ENCODE measurements at places on chromosomes 1 and 21.

- no peak for DNase-seq
Measured at GRCh38 chr21:33487996-33488395, 3.5 kb downstream of the DNAJC28 start.

DNA sequence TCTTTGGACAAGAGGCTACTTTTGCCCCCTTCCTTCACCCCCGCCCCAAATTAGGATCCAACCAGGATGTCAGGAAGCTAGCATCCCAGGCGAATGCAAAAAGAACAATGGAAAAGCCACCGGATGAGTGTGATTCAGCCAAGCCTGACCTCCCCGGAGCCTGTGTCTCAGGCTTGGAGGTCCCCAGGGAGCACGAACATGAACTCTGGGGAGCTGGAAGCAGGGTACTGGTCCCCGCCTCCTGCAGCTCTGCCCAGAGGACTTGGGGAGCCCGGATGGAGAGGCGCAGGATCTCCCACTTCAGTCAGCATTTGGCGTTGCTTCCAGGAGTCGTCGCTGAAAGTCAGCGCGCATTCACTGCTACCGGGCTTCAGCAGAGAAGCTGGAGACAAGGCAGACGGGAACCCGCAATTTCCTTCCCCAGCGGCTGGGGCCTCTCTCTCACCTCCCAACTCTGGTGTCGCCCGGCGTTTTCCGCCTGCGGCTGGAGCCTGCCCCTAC is 1.8 kb upstream of the TBX15 start:
- DNase-seq, result no peak

DNA sequence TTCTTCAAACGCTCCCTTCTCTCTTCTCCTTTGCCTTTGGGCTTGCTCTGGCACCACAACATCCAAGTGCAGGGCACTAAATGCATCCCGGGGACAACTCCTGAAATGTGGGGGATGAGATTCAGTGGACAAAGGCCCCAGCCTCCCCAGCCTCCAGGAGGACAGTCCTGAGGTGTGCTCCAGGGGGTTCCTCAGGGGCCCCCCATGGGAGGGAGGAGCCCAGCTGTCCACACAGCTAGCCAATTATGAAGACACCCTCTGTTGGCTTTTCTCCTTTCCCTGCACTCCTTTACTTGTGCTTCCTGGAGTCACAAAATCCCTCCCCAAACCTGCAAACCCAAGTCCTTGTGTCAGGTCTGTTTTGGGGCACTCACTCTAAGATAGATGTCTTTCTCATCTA is 735.4 kb downstream of the PTPRU start:
- DNase-seq, result no peak

DNA sequence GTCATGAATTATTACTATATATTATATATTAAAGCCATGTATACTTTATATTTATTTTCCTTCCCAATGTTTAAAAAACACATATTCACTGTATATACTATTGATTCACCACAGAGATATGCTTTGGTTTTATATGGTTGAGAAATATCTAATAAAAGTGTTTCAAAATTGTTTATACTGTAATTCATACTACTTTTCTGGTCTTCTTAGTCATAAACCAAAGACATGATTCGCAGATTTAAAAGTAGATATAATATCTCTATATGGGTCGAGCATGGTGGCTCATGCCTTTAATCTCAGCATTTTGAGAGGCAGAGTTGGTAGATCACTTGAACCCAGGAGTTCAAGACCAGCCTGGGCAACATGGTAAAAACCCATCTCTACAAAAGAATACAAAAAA is 738.4 kb downstream of the USP25 start:
- no peak for DNase-seq

GRCh38 chr1:1365875-1366698 is 7.7 kb upstream of the MXRA8 start:
- no peak for DNase-seq

DNA sequence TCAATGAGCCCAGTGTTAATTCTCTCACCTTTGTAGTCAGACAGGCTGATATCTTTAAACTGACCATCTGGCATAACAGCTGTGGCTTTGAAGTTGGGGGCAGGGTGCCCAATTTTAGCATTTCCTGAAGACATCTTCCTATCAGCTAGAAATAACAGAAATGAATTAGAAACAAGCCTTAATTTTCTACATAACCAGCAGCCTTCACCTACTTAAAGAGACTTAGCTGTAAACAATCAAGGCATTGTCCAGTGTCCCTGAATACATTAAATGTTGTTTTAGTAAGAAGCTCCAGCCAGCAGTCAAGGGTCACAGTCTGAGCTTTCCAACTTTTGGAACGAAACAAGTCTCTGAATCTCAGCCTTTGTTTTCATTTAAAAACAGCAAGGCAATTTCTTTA is 2.8 kb downstream of the PRDX1 start:
- peak; percentile 36 for DNase-seq

- DNase-seq, result no peak
Measured at GRCh38 chr1:8089535-8090228, 63.6 kb upstream of the ERRFI1 start.

GRCh38 chr1:110212169-110213142 is 2.3 kb downstream of the KCNC4 start:
- no peak for DNase-seq

DNA sequence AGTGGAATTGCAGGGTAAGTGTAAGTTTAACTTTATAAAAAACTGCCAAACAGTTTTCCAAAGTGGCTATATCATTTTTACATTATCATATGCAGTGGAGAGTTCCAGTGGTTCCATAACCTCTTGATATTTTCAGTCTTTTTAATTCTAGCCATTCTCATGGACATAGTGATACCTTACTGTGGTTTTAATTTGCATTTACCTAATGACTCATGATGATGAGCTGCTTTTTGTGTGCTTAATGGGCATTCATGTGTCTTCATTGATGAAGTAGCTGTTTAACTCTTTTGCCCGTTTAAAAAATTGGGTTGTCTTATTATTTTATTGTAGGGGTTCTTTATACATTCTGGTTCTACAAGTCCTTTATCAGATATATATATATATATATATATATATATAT is 29.4 kb downstream of the SNX27 start:
- DNase-seq, result no peak

- DNase-seq, result no peak
Measured at GRCh38 chr1:66552829-66553228, 18.9 kb downstream of the SGIP1 start.

DNA sequence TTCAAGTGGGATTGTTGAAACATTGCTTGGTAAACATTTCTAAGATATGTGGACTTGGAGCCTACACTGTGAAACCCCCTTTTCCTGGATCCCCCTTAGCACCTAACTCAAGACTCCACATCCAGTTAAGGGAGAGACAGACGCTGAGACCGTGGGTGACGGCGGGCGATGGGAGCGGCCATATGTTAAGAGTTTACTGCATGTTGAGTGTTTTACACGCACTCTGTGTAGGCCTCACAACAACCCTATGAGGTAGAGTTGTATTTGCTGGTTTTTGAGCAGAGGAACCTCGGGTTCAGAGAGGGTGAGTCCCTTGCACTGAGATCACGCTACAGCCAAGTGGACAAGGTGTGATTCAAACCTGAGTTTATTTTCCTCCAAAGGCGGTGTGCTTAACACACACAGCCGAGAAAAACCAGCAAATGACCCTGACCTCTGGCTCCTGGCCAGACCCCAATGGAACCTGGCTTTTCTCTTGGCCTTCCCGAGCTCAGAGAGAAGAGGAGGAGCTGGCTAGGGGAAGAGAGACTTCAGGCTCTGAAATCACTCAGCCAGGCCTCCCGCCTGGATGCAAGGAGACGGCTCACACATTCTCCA is 46.9 kb upstream of the GOLT1A start:
- no peak for DNase-seq

DNA sequence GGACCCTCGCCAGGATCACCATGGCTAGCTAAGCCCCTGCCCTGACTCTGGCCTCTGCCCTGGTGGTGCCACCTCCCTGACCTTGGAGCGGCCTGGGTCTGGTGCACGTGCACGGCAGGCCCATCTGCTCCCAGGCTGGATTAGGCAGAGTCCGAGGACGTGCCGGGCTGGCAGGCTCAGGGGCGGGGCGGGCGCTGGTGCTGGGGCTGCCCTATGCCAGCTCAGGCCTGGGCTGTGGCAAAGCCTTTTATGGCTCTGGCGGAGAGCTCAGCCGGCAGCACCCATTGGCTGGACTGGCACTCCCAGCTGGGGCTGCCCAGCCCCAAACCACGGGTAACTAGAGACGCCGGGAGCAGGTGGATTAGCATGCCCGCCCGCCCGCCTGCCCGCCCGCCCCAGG is 17.1 kb upstream of the EDN2 start:
- no peak for DNase-seq

DNA sequence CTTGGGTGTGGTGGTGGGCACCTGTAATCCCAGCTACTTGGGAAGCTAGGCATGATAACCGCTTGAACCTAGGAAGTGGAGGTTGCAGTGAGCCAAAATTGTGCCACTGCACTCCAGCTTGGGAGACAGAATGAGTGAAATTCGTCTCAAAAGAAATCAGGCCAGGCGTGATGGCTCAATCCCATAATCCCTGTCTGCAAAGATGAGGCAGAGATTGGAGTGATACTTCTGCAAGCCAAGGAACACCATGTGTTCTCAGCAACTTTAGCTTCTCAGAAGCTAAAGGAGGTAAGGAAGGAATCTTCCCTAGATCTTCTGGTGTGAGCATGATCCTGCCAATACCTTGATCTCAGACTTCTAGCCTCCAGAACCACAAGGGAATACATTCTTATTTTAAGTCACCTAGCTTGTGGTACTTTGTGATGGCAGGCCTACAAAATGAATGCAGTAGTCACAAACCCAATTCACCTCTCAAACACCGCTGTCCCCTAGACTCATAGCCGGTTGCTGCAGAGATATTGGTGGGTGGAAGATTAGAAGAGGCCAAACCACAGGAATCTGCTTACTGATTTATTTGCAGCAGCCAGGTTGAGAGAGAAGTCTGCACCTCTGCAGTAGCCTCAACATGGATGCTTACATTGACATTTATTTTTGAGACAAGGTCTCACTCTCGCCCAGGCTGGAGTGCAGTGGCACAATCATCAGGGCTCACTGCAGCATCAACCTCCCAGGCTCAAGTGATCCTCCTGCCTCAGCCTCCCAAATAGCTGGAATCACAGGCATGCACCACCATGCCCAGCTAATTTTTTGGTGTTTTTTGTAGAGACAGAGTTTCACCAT is 18.6 kb downstream of the L1TD1 start:
- no peak for DNase-seq

DNA sequence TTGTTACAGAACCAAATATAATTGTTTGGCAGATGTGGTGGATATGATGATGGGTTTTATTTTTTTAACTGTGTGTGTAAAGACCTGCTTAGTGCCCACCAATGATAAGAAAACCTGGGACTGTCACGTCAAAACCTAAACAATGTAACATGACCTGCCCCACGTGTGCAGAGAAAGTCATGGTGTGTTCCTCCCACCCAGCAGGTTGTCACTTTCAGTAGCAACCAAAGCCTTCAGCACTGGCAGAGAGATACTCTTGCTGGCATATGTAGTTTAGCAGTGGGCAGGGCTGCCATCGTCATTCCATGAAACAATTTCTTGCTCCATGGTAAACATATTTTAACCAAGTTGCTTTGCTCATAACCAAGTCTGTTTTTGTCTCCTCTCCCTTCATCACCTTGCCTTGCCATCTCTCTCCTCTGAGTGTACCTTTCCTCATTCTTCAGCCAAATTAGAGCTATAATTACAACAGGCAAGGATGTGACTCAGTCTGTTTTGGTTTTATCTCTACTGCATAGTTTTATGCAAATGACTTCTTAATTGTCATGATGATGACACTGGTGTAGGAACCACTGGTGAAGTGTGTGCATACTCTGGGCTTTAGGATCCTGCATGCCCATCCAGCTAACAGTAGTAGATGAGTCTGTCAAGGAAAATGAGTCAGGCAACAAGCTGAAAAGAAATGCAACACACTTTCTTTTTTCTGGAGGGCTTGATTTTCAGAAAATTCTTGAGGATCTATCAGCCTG is 150.3 kb downstream of the EDEM3 start:
- DNase-seq, result no peak

DNA sequence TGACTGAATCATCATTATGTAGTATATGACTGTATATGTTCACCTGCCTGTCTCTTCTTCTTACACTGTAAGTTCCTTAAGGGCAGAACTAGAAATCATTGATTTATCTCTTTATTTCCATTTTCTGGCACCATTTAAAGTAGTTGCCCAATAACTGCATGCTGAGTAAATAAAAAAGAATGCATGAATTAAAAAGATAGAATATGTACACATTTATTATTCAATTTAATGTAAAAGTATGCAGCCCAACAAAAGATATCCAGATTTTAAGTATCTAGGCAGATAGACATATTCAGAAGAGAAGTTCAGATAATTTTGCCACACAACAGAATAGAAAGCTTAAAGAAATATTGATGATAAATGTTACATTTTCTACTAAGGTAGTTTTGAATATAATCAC is 1244.6 kb upstream of the ADGRL4 start:
- no peak for DNase-seq

DNA sequence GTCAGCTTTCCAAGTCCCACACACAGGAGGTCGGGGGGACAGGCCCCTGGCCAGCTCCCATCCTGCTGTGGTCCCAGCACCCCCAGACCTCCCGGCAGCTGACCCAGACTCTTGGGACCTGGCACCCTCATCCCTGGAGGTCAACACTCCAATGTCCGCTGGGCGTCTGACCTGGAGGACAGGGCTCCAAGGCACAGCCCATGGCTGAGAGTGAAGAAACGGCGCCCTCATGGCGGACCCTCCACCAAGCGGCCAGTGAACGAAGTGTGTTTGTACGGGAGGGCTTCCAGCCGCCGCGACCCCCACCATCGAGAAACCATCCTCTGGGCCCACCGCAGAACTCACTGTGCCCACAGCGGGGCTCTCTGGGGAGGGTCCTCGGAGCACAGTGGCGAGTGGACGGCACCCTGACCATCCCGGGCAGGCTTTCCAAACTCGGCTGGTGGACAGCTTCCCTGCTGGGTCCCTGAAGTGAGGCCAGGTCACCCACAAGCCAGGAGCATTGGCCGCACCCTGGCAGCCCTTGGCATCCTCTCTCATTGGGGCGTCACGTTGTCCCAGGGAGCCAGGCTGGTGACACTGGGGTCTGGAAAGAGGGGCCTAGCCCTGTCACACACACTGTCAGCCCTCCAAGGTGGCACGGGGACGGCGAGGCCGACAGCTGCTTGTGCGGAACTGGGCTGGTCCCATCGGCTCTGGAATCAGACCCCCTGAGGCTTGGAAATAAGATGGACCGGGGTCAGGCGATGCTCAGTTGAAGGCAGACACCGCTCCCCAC is 47.8 kb upstream of the COL6A2 start:
- peak; percentile 15 for DNase-seq

DNA sequence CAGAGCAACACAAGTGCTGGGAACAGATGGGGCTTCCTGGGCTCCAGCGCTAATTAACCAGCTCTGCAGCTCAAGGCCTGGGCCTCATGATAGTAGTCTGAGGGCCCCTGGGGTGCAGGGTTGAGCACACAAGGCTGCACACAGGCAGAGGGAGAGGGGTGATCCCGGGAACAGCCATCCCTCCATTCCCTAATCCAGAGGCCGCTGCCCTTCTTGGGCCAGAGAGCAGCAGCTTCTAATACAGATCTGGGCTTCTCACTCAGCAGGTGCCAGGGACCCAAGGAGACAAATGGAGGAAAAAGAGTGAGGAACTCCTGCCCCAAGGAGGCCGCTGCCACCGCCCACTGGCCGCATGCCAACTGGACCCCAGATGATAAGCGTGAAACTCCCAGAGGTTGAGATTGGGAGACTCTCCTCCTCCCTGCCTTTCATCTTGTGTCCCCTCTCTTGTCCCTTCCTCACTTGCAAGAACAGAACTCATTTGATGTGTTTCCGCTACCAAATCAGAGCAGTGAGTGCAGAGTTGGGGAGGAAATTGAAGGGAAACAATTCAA is 58.0 kb upstream of the IFNAR2 start:
- no peak for DNase-seq

- no peak for DNase-seq
Measured at GRCh38 chr1:45297666-45298356, 28.9 kb upstream of the HPDL start.

- DNase-seq, result peak; percentile 54
Measured at GRCh38 chr21:35329940-35330660, 281.0 kb upstream of the RUNX1 start.
